ENCODE measurements at places on chromosomes 4 and X.

GRCh38 chr4:8205241-8205707 is 6.2 kb downstream of the SH3TC1 start:
- DNase-seq = no peak

GRCh38 chr4:146488495-146489174 is 33.1 kb downstream of the SLC10A7 start:
- DNase-seq = no peak

GRCh38 chr4:126961661-126962060 is 671.1 kb upstream of the INTU start:
- DNase-seq = no peak

GRCh38 chr4:105112274-105112673 is 34.4 kb upstream of the TET2 start:
- no peak for DNase-seq

- DNase-seq = no peak
Measured at GRCh38 chrX:115690511-115691216, 129.7 kb downstream of the PLS3 start.

- DNase-seq = no peak
Measured at GRCh38 chrX:29455702-29456101, 759.7 kb upstream of the MAGEB2 start.

DNA sequence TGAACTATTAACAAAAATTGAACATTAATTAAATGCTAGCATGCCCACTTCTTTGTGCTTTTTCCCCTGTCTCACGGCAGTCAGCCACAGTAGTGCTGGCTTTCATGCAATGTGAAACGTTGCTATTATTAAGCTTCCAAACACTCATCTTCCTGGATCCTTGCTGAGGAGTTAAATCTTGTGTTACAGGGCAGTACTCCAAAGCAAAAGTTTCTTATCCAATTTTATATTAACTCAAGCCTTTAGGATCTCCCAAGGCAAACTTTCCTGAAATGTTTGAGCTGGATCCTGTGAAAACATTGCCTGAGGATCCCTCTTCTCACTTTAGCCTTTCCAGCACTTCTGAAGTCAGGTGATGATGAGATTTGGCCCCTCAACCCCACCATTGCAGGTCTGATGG is 1454.8 kb downstream of the FSTL5 start:
- no peak for DNase-seq

DNA sequence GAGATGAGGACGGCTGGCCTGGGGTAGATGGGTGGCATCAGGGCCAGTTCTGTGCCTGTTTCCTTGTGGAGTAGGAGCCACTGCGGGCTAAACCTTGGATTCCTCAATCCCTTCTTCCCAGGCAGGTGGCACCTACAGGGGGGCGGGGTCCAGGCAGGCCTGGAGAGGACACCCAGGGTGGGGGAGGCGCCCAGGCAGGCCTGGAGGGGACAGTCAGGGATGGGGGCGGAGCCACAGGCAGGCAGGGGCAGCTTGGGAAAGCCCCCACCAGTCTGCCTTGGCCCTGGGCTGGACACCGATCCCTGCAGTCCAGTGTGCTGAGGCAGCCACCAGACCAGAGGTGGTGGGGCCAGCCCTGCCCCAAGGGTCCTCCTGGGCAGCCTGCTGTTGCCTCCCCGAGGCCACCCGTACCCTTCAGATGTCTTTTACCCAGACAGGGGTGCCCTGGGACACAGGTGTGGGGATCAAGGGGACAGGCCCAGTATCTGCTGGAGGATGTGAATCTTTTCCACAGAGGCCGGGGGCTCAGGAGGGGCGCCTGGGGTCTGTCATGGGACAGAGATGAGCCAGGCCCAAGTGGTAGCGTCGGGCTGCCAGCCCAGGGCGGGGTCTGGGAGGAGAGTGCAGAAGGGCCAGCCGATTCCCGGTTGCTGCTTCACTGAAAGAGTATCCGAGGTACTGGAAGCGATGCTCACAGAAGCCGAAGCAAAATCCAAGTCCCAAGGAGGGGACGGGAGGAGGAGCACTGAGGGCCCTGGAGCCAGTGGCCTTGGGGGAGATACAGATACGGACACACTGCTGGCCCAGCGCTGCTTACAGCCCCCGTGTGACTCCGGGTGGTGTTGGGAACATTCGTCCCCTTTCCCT is 34.5 kb downstream of the LRPAP1 start:
- DNase-seq = no peak

DNA sequence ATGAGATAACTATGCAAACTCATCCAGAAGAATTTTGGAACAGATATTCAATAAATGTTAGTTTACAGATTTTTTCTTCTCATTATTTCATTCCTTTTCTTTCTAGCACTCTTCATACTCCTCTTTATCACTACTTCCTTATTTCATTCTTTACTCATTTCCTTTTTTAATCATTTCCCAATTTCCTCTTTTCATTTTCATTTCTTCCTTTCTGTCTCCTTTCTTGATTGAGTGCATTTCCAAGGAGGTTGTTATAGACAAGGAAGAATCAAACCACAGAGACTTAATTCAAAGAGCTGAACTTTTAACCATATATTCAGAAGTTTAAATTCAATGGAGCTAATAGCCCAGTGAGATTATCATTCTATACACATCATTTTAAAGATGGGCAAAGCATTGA is 600.7 kb downstream of the ARAP2 start:
- DNase-seq = no peak

DNA sequence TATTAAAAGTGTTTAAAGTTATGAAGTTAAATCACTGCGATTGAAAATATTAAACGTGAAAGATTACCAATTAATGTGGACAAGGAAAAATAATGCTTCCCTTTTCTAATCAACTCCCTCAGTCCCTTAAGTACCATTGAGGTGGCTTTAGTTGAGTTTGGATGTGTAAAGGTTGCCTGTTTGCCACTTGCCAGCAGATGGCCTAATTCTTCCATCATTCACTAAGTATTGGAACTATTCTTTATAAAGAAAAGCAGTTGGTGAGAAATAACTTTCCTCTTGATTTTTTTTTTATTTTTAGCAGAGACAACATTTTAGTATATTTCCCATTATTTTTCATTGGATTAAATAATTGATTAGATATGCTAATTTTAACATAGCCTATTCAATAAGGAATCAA is 295.9 kb upstream of the TACR3 start:
- no peak for DNase-seq

DNA sequence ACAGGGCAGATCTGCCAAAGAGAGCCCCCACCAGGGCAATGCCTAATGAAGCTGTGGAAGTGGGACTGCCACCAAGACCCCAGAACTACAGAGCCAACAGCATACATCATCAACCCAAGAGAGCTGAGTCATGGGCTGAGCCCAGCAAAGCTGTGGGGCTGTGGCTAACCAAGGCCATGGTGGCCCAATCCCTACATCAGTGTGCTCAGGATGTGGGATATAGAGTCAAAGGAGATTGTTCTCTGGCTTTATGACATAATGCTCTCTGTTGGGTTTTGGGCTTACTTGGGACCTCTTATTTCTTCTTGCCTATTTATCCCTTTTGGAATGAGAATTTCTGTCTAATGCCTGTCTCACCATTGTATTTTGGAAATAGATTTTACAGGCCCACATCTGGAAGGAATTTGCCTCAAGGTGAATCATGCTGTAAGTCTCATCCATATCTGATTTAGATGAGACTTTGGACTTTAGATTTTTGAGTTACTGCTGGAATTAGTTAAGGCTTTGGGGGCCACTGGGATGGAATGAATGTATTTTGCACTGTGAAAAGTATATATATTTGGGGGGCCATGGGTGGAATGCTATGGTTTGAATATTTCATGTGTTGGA is 5.4 kb upstream of the PRDM5 start:
- DNase-seq = no peak

GRCh38 chrX:106933538-106933961 is 13.3 kb downstream of the CLDN2 start:
- no peak for DNase-seq

DNA sequence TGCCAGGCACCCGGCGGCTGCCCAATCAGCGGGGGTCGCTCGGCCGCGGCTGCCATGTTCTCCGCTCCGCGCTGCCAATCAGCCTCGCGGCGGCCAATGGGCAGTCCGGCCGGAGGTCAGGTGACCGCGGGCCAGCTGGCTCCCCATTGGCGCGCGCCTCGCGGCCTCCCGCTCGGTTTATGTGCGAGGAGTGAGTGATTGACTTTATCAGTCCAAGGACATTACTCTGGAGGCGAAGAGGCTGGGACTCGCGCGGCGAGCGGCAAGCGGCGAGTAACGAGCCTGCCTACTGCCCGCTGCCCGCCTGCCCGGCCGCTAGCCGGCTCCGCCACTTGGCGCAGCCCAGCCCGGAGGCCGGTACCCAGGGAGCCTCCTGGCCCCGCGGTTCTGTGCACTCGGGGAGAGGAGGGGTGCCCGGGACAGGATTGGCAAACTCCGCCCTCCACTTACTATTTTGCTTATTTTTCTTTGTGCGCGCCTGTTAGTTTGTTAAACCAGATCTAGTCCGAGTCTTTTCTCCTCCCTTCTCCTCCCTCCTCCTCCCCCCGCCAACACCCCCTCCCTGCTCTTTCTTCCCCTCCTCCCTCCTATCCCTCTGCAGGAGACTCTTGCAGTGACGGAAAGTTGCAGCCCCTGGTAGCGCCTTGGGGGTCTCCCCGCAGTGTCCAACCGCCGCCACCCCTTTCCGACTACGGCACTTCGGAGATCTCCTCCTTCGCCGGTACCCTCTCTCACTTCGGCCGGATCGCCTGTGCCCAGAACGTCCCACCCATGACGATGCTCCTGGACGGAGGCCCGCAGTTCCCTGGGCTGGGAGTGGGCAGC is at the start of gene ZIC3:
Gene ZIC3, plus strand, starts transcription at position 207 of the 825 bp plus-strand sequence. Its CDS starts 565 bp downstream, at position 772.
- no peak for DNase-seq

DNA sequence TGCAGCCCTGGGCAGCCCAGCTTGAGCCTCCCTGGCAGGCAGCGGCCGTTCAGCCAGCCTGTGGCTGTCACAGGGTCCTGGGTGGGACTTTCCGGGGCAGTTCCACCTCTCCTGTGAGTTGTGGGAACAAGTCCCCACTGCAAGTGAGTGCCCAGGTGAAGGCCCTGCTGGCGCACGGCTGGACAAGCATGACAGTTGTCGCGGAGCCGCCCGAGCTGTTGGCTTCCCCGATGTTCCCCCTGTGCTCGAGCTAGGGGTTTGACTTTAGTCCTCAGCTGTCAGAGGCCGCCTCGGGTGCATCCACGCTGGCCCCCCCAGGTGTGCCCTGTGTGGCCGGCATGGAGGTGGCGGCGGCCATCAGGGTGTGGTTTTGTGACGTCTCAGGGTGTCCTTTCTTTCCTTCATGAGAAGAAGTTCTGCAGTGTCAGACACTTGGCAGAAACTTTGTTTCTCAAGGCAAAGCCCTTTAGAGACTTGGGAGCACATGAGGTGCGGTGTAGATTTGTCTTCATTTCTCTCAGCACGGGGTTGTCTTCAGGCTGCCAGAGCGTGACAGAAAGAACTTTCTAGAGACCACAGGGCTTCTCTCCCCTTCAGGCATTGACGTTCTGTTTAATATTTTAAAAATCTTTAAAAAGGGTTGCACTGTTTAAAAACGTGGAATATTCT is 69.4 kb upstream of the HGFAC start:
- DNase-seq = no peak

GRCh38 chr4:83552924-83553323 is 17.0 kb downstream of the GPAT3 start:
- DNase-seq = no peak

- DNase-seq = no peak
Measured at GRCh38 chrX:67612231-67612630, 68.4 kb downstream of the AR start.

- no peak for DNase-seq
Measured at GRCh38 chr4:1676605-1677525, 7.2 kb downstream of the FAM53A start.

DNA sequence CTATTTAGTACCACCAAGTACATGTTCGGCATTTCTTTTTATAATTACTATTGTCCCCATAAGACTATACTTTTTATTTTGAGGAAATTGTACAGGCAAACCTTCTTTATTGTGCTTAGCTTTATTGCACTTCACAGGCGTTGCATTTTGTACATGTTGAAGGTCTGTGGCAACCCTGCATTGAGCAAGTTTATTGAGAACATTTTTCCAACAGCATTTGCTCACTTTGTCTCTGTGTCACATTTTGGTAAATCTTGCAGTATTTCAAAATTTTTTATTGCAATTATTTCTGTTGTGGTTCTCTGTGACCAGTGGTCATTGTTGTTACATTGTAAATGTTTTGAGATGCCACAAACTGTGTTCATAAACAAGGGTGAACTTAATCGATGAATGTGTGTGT is 10.8 kb upstream of the CXCL5 start:
- no peak for DNase-seq

DNA sequence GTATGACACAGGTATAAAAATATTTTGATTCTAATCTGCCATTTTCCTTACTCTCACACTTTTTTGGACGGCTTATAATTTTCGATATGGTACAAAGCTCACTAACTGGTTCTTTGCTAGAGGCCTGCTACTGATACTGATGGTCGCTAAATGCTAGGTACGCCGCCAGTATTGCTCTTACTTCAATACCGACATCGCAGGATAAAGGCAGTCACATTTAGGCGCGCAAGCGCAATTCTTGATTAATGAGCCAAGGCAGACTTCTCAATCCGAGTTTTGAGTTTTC is 557 bp upstream of the USP38 start:
- DNase-seq = no peak

DNA sequence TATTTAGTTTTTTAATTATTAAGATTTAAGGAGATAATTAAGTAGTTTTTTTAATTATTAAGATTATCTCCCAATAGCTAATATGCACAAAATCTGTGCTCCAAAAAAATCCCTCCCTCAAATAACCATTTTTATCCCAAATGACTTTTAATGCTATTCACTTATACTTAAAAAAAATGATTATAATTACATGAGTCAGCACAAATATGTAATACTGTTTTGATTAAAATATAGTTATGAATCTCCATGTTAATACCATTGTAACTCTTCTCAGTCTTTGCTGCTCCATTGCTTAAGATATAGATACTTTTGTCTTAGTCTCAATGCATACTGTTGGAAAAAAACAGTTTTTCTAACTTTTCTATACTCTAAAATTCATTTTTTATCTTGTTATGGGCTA is 1121.1 kb upstream of the ADGRL3 start:
- no peak for DNase-seq

DNA sequence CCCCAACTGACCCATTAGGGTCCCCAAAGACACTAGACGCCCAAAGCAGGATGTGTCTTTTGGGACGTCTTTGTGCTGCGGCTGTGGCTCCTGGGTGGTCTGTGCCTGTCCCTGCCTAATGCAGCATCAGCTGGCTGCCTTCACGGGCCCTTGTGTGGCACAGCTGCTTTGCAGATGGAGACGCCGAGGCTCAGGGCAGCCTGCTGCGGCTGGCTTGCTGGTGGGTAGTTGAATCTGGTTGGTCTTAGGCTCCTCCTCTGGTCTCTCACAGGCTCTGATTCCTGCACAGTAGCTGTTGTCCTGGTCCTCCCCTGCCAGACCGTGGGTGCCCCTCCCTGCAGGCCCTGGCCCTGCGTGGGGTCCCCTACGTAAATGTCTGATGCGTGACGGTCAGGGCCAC is 8.1 kb downstream of the CPZ start:
- DNase-seq = no peak
